ENCODE measurements at places on chromosomes 1 and 21. TPM values are rescaled to one million over a fixed set of nuclear protein-coding genes. Genes with fewer than 3 reads are reported as not detected.

Gene AGT
- total RNA-seq = 1,596 TPM

Gene OR2T1
- total RNA-seq = not detected

Gene SSX2IP
- total RNA-seq = 21.8 TPM

Gene ELAPOR1
- total RNA-seq = 0.42 TPM

Gene ERVH48-1
- 0.19 TPM for total RNA-seq

Gene LENEP
- 0.42 TPM for total RNA-seq

Gene PTP4A2
- 98.1 TPM for total RNA-seq

Gene AKR7A2
- total RNA-seq = 41.4 TPM

Gene TENT5C
- total RNA-seq = 200 TPM

Gene FAAH
- total RNA-seq = 4.3 TPM

Gene CLCNKB
- not detected for total RNA-seq

Gene C1orf94
- total RNA-seq = not detected

Gene TFF2
- total RNA-seq = not detected

Gene BRDT
- not detected for total RNA-seq

Gene LIN28A
- not detected for total RNA-seq

Gene LRRC38
- not detected for total RNA-seq

Gene RGS2
- 4.9 TPM for total RNA-seq

Gene PTGER3
- 0.25 TPM for total RNA-seq

Gene ANGPTL7
- total RNA-seq = not detected

Gene WNT3A
- total RNA-seq = not detected

Gene GRIK1
- 0.05 TPM for total RNA-seq

Gene ADCY10
- 4.7 TPM for total RNA-seq

Gene LCE2A
- not detected for total RNA-seq
